Ovary (tissue), 10 donors: ENCODE measurements at places on chromosomes 5 and 9. TPM values are rescaled to one million over a fixed set of nuclear protein-coding genes. Genes with fewer than 3 reads are reported as not detected.

Gene ACTBL2
- total RNA-seq = not detected

DNA sequence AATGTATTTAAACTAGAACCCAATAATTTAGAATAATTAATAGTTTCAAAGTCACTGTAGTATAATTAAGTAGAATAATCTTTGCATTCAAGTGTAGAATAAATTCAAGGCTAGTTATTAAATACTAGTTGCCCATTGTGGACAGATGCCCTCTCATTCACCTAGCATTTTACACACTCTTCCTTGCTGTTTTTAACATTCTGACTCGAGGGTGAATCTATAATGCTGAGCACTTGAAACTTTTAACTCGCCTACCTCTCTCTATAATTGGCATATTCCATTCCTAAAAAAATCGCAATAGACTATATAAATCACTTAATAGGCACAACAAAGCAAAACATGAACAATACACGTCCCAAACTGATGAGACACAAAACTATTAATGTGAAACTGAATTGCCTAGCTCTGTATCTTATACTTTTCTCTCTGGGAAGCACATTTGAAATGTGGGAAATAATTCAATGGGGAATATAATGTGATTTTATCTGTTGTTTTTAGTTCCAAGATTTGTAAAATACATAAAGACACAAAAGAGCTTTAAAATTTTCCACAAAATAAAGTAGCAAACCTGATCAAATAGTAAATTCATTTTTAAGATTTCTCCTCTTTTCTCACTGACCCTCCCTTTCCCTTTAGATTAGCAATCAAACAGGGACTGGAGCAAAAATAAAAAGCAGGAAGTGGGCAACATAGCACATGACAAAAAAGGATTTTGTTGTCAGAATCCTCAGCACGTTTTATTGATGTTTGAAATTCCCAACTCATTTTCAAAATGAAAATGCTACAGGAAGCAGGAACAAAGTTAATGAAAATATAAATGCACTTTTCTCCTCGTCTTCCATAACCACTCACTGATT, 295.6 kb downstream of the PDE4D start:
- H3K4me3 ChIP-seq = peak overlapping the region; percentile 13
- no peaks in the 10 kb centered on the region for H3K4me1 ChIP-seq
- no peak overlapping the region for H3K27ac ChIP-seq
- H3K27me3 ChIP-seq = no peaks in the 10 kb centered on the region
- no peaks in the 10 kb centered on the region for H3K36me3 ChIP-seq

Gene QRFP
- not detected for total RNA-seq

Gene MUSK
- total RNA-seq = 0.91 TPM

GRCh38 chr9:16866587-16866986, 3.9 kb downstream of the BNC2 start:
- peak overlapping the region; percentile 21 for H3K4me3 ChIP-seq
- no peak overlapping the region for H3K27ac ChIP-seq
- H3K27me3 ChIP-seq = no peaks in the 10 kb centered on the region
- peaks cover 9% of the 10 kb centered on the region for H3K4me1 ChIP-seq
- no peaks in the 10 kb centered on the region for H3K36me3 ChIP-seq

- H3K4me3 ChIP-seq = no peak overlapping the region
- H3K27ac ChIP-seq = no peak overlapping the region
- H3K27me3 ChIP-seq = no peaks in the 10 kb centered on the region
- no peak for DNase-seq
Observed at GRCh38 chr9:134951461-134951860, 33.7 kb upstream of the FCN1 start.

Gene EFNA5
- 6.9 TPM for total RNA-seq

Gene ZFP62
- 33.8 TPM for total RNA-seq

DNA sequence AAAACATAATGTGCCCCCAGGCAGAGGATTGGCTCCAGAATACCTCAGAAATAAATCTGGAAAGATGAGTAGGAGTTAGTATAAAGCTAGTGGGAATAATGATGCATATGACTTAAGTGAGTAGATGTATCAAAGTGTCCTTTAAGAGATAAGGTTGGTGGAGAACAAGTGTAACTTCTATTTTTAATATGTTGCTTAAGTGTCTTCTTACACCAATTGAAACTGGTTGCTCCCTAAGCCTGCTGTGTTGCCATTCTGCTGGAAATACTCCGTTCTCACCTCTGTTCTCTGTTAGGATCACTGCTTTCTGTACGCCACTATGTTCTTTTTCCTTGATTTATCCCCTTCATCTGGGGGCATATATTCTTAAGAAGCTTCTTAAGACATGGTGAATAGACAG, 286.4 kb downstream of the TMEM232 start:
- H3K27ac ChIP-seq = no peak overlapping the region
- H3K4me3 ChIP-seq = no peak overlapping the region
- no peak for DNase-seq
- H3K36me3 ChIP-seq = no peaks in the 10 kb centered on the region
- no peaks in the 10 kb centered on the region for H3K27me3 ChIP-seq

DNA sequence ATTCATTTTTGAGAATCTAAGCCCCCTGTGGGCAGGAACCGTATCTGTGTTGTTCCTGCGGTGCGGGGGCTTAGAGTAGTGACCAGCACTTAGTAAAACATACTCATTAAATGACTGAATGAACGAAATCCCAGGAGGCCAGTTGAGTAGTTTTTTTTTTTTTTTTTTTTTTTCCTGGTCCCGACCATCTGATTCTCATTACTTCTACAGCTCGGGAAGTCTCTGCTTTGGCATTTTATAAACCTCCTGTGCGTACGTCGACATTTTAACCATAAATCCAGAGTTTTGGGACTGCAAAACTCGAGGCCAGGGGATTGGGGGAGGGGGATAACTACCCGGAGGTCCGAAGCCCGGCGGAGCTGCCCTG, 31.5 kb upstream of the SPRY4 start:
- no peaks in the 10 kb centered on the region for H3K27me3 ChIP-seq
- peaks cover 2% of the 10 kb centered on the region for H3K4me1 ChIP-seq
- no peaks in the 10 kb centered on the region for H3K36me3 ChIP-seq
- H3K4me3 ChIP-seq = peak overlapping the region; percentile 80
- DNase-seq = no peak
- peak overlapping the region; percentile 95 for H3K27ac ChIP-seq

DNA sequence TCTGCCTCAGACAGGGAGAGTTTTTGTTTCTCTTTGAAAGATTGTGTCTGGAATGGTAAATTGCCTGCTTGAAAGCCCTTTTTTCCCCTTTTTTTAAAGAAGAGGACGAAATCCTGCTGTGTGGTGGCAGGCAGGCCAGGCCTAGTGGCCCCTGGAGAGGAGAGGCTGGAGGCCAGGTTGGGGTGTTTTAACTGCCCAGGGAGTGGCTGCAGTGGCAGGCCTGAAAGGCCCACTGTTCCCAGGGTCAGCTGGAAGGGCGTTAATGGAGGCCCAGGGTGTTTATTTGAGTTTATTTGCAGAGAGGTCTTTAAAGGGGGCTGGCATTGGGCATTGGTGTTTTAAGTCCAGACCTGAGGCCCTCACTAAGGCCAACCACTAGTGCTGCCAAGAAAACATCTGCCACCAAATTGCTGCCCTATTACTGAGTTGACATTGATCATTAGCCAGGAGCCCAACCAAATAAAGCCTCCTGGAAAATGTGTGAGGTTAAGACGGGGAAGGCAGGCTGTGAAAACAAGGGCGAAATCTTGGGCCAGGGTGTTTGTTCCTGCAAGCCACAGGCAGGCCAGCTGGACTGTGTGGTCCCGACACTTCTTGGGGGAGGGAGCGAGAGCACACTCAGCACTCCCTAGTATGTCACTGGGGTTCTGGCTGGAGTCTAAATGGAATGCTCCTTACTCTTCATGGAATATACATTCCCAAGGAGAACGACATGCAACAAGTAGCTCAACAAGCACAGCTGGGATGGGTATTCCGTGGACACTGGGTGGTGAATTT, 5.0 kb downstream of the JADE2 start:
- H3K4me3 ChIP-seq = no peak overlapping the region
- peaks cover 45% of the 10 kb centered on the region for H3K4me1 ChIP-seq
- no peaks in the 10 kb centered on the region for H3K27me3 ChIP-seq
- peak overlapping the region; percentile 66 for H3K27ac ChIP-seq
- peak; percentile 57 for DNase-seq
- H3K36me3 ChIP-seq = no peaks in the 10 kb centered on the region

GRCh38 chr9:113516840-113517577, 53.5 kb downstream of the RGS3 start:
- no peaks in the 10 kb centered on the region for H3K4me1 ChIP-seq
- H3K4me3 ChIP-seq = no peak overlapping the region
- no peaks in the 10 kb centered on the region for H3K27me3 ChIP-seq

Gene EGFLAM
- total RNA-seq = 6.1 TPM

Gene SGCD
- 3.7 TPM for total RNA-seq

GRCh38 chr5:91910247-91910646, 527.1 kb upstream of the ARRDC3 start:
- H3K36me3 ChIP-seq = no peaks in the 10 kb centered on the region
- H3K27ac ChIP-seq = no peak overlapping the region
- no peak overlapping the region for H3K4me3 ChIP-seq
- H3K27me3 ChIP-seq = no peaks in the 10 kb centered on the region
- no peaks in the 10 kb centered on the region for H3K4me1 ChIP-seq

GRCh38 chr5:101084353-101084752, 181.3 kb upstream of the ST8SIA4 start:
- H3K36me3 ChIP-seq = no peaks in the 10 kb centered on the region
- no peaks in the 10 kb centered on the region for H3K4me1 ChIP-seq
- no peak for DNase-seq
- no peak overlapping the region for H3K27ac ChIP-seq
- no peaks in the 10 kb centered on the region for H3K27me3 ChIP-seq

Gene B4GALT7
- 23.8 TPM for total RNA-seq

DNA sequence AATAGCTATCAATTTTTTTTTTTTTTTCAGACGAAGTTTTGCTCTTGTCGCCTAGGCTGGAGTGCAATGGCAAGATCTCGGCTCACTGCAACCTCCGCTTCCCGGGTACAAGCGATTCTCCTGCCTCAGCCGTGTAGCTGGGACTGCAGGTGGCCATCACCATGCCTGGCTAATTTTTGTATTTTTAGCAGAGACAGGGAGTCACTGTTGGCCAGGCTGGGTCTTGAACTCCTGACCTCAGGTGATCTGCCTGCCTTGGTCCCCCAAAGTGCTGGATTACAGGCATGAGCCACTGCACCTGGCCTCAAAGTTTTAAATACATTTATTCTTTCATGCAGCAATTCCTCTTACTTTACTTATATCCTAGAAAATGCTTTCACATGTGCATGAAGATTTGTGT, 17.6 kb downstream of the TRIM14 start:
- H3K27ac ChIP-seq = no peak overlapping the region
- H3K4me1 ChIP-seq = no peaks in the 10 kb centered on the region
- no peak for DNase-seq
- no peak overlapping the region for H3K4me3 ChIP-seq
- no peaks in the 10 kb centered on the region for H3K27me3 ChIP-seq

- H3K4me3 ChIP-seq = no peak overlapping the region
- peak overlapping the region; percentile 72 for H3K27ac ChIP-seq
- peaks cover 21% of the 10 kb centered on the region for H3K4me1 ChIP-seq
- H3K27me3 ChIP-seq = no peaks in the 10 kb centered on the region
- H3K36me3 ChIP-seq = no peaks in the 10 kb centered on the region
Observed at GRCh38 chr9:97536480-97536879, 35.0 kb downstream of the TMOD1 start.

DNA sequence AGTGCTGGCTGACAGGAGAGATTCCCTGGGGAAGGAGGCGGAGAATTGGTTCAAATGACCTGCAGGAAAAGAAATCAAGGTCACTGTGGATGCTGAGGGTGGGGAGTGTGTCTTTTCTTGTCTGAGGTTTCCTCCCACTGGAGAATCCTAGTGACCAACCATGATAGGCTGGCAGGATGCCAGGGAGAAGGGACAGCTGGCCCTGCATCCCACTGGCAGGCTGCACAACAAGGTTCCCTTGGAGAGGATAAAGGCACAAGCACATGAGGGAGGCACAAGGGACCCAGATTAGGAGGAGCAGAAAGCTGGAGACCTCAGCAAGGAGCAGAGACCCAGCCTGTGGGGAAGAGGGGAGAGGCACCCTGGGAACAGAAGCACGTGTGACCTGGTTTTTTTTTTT, 11.4 kb upstream of the ZDHHC12 start:
- H3K27me3 ChIP-seq = no peaks in the 10 kb centered on the region
- H3K36me3 ChIP-seq = no peaks in the 10 kb centered on the region
- DNase-seq = no peak
- no peak overlapping the region for H3K4me3 ChIP-seq

DNA sequence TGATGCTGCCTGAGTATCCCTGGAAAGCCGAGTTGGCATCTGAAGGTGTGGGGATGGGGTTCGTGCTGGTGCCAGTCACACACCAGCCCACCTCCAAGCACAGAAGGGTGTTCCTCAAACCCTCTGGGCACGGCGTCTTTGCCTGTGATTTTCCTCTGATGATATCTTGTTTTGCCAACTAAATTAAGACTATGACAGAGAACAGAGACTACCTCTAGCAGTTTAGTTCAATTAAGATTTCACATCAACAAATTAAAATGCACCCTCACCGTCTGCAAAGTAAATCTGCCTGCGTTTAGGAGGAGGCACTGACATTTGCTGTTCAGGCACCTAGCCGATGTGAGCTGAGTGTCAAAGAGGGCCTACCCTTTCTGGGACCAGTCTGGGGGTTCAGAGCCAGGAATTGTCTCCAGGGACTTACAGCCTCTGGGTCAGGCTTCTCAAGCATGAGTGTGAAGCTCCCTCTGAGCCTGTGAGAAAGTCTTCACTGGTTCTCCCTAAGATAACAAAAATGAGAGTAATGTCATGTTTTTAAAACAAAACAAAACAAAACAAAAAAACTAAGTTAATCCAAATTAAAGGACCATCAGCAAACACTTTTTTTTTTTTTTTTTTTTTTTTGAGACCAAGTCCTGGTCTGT, 55.4 kb upstream of the CTNNA1 start:
- DNase-seq = no peak
- no peak overlapping the region for H3K4me3 ChIP-seq
- no peaks in the 10 kb centered on the region for H3K27me3 ChIP-seq
- H3K4me1 ChIP-seq = peaks cover 2% of the 10 kb centered on the region
- no peaks in the 10 kb centered on the region for H3K36me3 ChIP-seq

DNA sequence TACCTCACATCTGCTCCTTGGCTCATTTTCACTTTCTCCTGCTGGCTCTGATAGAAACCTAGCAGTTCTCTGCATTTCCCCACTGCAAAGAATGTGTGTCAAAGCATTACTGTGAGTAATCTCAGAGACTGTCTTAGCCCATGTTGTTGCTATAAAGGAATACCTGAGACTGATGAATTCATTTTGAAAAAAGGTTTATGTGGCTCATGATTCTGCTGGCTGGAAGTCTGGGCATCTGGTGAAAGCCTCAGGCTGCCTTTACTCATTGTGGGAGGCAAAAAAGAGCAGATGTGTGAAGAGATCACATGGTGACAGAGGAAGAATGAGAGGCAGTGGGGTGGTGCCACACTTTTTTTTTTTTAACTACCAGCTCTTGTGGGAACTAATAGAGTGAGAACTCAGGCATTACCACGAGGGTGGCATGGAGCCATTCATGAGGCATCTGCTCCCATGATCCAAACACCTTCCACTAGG, 191.6 kb upstream of the CTNND2 start:
- no peaks in the 10 kb centered on the region for H3K27me3 ChIP-seq
- H3K4me1 ChIP-seq = no peaks in the 10 kb centered on the region
- no peaks in the 10 kb centered on the region for H3K36me3 ChIP-seq
- H3K27ac ChIP-seq = no peak overlapping the region
- H3K4me3 ChIP-seq = no peak overlapping the region
